ENCODE measurements at places on chromosomes 12 and 14.
A peak's percentile ranks its signal among the peaks of the same experiment; 100 is the strongest.

DNA sequence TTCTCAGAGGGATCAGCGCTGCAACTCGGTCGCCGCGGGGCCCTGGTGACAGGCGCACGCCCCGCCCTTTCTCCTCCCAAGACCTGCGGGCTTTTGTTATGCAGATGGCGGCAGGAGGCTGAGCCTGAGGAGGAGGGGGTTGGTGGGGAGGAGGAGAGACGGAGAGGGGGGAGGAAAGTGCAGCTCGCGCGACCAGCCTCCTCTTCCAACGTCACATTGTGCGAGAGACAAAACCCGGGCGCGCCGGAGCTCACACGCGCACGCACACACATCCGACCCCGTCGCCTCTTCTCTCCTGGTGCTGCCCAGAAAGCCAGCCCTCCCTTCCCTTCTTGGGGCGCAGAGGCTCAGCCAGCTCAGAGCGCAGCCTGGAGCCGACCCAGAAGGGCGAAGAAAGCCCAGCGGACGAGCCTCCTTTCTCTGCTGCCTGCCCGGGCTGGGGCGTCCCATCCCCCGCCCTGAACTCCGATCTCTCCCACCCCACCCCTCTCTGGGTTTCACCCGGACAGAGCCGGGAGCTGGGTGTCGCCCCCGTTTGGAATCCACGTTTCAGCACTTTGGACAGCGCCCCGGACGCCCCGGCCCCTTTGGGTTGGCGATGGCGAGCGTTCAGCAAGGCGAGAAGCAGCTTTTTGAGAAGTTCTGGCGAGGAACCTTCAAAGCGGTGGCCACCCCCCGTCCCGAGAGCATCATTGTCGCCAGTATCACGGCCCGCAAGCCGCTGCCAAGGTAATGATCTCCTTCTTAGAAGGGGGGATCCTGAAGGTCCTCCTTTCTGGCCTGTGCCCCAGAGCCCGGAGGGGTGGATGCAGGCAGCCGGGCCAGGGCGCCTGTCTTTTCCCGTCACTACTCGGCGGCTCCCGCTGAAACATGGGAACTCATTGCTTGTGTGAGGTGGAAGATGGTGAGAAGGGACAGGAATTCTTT is at the start of gene SRRM4:
SRRM4 (plus strand) TSS at position 257 of the 927 bp plus-strand sequence; CDS start at position 599, 342 bp downstream.
- no peak for DNase-seq

DNA sequence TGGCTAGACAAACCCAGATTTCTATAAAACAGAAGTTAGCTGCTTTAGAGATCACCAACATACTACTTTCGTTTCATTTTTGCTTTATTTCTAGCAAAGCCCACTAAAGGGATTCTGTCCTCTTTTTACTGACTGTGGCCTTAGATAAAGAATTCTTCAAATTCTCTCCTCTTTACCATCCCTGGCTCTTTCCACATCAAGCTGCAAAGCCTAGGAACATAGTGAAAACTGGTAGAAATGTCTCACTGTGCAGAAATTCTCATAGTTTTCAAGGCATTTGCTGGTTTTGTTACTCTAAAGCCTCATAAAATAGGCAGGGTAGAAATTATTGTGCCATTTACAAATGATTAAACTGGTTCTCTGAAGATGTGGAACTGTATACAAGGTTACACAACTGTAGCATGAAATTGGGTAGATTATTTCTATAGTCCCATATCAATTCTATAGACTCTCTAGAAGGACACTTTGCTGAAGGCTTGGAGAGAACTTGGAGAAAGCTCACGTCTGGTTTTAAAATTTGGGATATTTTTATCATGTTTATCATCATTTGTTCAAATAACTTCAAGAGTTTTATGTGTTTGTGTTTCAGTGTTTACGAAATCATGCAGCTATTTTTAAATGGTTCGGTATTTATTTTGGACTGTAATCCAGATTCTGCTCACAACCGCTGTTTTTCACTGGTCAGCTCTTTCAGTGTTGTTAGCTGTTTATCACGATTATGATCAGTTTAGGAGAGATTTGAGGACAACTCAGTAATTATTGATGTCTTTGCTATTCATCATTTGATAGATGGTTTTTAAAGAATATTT is 36.7 kb upstream of the CSRP2 start:
- no peak for DNase-seq

DNA sequence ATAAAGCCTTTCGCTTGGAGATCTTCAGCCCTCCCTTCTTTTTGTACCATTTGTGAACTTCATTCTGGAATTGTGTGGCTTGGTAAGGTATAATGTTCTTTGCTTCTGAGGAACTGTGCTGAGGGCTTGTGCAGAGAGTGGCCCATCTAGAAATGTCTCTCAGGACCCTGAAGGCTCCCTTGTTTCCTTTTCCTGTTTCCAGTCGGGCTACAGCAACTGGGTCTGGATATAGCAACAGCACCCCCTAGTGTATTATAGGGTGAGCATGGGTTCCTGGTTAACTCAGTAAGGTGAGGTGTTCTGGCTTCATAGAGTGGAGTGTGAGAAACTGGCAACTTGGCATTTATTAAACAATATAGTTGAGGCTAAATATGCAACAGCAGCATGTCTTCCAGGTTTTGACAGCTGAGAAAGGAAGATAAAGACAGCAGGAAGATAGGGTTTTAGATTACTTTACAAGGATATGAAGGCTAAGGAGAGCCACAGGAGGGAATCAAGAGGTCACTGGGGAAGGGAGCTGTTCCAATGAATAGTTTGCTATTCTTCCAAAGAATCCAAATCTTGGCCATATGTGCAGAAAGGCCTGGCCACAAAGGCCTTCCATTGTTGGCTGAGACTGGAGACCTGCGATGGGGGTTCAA is 49.1 kb upstream of the RNU6-8 start:
- no peak for DNase-seq

DNA sequence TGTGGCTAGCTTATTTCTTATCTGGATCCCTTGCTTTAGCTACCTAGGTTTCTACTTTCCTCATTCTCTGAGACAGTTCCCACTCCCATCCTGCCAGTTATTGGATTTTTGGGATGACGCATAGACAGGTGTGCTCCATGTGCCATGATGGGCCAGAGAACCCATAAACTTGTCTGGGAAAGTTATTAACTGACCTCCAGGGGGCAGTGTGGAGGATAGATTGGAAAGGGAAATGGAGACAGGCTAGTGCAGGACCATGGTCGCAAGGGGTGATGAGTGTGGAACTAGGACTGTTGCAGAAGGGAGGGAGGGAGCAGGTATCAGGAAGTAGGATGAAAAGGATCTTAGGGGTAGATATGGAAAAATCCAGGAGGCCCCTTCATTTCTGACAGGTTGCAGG is 80.3 kb downstream of the ESRRB start:
- DNase-seq: no peak

GRCh38 chr12:70709022-70709421 is 71.8 kb upstream of the PTPRB start:
- DNase-seq: no peak

GRCh38 chr12:20205854-20206253 is 162.5 kb upstream of the PDE3A start:
- no peak for DNase-seq

GRCh38 chr14:29709490-29709889 is 218.2 kb downstream of the PRKD1 start:
- no peak for DNase-seq

- DNase-seq: no peak
Observed at GRCh38 chr14:22534547-22534946, 54.5 kb downstream of the DAD1 start.

GRCh38 chr14:36013483-36013882 is 163.0 kb downstream of the PTCSC3 start:
- no peak for DNase-seq

GRCh38 chr12:78095623-78096022 is 264.9 kb downstream of the NAV3 start:
- DNase-seq: no peak

DNA sequence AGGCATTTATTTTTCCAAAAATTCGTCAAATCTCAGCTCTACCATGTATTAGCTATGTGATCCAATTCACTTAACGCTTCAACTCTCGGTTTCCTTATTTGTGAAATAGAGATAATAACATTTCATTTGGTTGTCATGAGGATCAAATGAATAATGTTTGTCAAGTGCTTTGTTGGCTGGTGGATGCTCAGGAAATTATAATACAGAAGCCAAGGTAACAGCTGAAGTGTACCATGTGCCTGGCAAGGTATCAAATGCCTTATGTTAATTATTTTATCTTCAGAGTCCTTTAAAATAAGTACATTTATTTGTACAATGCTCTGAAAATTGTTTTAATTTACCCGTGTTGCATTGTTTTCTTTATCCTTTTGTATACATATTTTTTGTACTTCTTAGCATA is 6.1 kb upstream of the PRKCH start:
- DNase-seq: no peak

DNA sequence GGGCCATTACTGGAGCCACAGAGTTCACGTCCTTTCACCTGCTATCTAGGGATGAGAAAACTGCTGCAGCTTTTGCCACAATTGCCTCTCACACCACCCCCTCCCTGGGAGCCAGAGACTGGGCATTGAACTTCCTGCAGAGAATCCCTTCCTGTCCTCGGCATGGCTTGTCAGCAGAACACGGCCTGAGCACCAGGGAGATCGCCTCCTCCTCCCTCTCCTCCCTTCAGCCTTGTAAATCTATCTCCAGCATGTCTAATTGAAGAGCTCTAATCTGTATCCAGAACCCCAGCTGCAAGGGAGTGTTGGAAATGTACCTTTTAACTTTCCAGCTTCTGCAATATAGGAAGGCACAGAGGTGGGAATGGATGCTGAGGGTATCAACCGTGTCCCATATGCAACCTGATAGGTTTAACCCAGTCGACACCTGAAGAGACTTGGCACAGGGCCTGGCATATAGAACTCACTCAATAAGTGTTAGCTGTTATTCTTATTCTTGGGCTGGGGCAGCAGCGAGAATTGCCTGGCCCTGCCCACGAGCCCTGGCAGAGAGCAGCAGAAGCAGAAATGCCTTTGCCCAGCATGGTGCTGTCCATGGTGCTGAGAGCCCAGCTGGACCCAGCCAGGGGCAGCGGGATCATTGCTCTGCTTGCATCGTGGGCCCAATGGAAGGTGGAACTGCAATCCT is 26.8 kb downstream of the TMEM63C start:
- DNase-seq: peak; percentile 37

DNA sequence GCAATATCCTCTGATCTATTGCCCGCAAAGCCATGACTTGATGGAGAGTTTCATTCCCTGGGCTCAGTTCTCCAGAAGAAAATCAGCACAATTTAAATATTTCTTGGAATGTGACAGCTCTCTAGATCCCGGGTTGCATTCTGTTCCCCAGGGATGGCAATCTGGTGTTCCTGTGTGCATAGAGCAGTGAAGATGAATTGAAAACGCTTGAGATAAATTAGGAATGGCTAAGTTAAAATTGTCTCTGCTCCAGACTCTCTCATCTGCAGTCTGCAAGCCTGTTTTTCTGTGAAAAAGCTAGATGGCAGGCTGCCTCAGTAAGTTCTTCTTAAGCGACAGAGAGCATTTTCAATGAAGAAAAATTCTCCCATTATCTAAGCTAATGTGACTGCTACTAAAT is 582.5 kb upstream of the MGAT4C start:
- DNase-seq: no peak

- DNase-seq: no peak
Observed at GRCh38 chr14:70887207-70887681, 20.0 kb upstream of the PCNX1 start.

GRCh38 chr12:58396239-58396638 is 454.9 kb downstream of the ATP23 start:
- no peak for DNase-seq
